ENCODE measurements at places on chromosomes 1 and 21.

DNA sequence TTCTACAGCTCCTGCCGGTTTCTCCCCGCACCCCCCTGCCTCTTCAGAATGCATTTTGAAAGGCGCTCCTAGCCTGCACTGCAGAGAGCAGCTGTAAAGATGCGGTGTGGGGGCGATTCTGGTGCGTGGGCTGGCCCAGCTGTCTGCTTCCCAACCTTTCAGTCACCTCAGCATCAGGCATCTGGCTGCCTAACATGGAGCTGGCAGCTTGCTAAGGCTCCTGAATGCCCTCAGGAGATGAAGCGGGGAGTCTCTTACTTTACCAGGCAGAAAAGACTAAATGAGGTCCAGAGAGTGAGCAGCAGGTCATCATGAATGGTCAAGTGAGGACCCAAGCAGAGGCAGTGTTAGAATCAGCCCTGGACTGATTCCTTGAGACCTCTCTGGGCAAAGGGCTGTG, 8.7 kb downstream of the IER5 start:
- no peak for DNase-seq

DNA sequence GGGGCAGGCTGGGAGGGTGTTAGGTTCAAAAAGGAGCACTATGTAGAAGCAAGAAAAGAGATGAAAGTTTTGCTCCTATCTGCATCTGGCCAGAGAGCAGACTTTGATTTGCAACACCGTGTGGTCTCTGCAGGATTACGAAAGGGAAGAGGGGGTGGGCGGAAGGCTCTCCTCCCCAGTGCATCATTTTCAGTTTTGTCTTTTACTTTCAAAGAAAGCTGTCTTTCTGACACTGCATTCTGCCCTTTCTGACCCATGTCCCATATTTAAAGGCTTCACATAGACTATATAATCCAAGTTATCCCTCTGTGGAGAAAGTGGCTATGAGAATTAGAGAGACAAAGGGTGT, 126.5 kb downstream of the RHOU start:
- DNase-seq, result no peak

DNA sequence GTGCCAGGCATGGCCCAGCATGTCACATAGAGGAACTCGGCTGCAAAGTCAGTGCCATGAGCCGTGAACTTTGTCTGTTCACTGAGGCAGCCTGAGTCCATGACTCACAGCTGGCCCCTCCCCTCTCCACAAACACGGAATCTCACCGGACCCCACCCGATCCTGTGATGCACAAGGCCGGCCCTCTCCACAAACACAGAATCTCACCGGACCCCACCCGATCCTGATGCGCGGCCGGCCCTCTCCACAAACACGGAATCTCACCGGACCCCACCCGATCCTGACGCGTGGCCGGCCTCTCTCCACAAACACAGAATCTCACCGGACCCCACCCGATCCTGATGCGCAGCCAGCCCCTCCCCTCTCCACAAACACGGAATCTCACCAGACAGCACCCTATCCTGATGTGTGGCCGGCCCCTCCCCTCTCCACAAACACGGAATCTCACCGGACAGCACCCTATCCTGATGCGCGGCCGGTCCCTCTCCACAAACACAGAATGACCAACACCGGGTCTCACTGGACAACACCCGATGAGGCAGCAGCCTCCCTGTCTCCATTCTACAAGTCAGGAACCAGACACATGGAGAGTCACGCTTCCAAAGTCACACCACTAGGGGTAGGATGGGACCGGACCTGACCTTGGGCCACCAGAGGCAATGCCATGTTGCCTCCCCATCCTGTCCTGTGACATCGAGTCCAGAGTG, 39.6 kb upstream of the GPR153 start:
- no peak for DNase-seq

- no peak for DNase-seq
Measured at GRCh38 chr21:22609802-22610201, 1611.6 kb downstream of the NCAM2 start.

GRCh38 chr1:226973371-226973897, 33.3 kb downstream of the COQ8A start:
- DNase-seq, result no peak

DNA sequence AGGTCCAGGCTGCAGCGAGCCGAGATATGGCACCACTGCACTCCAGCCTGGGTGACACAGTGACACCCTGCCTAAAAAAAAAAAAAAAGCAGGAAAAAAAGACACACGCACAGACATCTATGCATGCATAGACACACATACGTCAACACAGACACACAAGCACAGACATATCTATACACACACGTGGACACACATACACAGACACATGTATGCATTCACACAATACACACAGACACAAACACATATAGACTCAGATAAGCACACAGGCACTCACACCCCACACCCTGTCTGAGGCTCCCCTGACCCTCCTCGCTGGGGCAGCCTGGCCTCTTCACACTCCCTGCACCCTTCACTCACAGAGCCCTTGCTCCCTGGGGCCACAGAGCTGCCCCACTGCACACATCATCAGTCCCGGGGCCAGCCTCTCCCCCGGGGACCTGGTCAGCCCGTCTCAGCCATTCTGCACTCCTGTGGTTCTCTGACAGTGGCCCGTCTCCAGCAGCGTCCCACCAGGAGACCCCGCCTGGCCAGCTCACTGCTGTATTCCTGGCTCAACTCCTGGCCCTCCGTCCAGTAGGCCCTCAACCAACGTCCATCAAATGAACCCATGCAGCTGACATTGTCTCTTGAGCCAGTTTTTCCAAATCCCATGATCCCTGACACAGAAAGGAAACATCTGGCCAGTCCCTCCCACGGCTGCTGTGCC, 4.6 kb upstream of the PRKCZ start:
- DNase-seq, result no peak

DNA sequence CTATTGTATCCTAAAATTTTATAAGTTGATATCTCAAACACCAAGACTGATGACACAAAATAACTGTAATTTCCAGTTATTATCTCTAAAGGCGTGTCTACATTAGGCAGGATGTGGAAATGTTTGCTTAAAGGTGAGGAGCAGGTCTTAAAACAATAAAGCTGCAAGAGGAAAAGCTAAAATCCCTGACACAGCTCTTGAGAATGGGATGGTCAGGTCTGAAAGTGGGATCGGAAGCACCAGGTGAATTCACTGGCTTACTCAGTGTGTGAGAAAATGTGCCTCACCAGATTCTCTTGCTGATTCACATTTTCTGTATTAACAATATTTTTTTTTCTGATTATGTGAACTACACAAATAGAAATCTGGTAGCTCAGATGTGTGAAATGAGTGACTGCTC, 421.9 kb upstream of the ADAMTS5 start:
- no peak for DNase-seq

GRCh38 chr1:247639381-247639981, 34.1 kb downstream of the OR2G3 start:
- DNase-seq, result no peak

DNA sequence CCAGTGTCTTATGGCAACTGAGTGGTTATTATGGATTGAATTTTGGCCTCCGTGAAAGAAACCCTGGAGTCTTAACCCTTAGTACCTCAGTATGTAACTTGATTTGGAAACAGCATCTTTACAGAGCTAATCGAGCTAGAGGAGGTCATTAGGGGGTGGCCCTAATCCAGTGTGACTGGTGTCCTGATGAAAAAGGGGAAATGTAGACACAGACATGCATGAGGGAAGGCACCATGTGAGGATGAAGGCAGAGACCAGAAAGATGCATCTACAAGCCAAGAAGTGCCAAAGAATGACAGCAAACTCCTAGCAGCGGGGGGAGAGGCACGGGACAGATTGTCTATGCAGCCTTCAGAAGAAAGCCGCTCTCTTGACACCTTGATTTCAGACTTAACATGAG, 14.7 kb downstream of the DOP1B start:
- DNase-seq, result no peak

GRCh38 chr1:92708368-92708950, 76.4 kb downstream of the EVI5 start:
- DNase-seq, result no peak

GRCh38 chr1:58573705-58574591, 3.1 kb downstream of the TACSTD2 start:
- peak; percentile 46 for DNase-seq

GRCh38 chr1:177069490-177069889, 95.0 kb downstream of the ASTN1 start:
- no peak for DNase-seq

- no peak for DNase-seq
Measured at GRCh38 chr1:3821004-3821403, 24.7 kb upstream of the LRRC47 start.

- DNase-seq, result no peak
Measured at GRCh38 chr1:75233302-75233929, 99.2 kb downstream of the LHX8 start.

DNA sequence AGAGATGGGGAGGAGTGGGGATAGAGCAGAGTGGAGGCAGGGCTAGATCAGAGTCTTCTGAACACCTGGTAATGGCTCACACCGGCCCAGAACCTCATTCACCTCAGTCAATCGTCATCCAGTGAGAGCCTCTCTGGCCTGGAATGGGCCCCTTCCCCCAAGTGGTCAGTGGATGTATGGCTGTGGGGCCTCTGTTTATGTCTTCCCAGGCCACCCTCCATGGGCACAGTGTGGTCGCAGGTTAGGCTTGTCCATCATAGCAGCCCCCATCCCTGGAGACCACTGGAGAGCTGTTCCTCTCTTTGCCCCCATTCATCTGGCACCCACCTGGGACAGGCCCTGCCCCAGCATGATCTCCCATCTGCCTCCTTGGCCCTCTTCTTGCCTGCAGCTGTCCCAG, 29.6 kb upstream of the TENT5C start:
- no peak for DNase-seq

DNA sequence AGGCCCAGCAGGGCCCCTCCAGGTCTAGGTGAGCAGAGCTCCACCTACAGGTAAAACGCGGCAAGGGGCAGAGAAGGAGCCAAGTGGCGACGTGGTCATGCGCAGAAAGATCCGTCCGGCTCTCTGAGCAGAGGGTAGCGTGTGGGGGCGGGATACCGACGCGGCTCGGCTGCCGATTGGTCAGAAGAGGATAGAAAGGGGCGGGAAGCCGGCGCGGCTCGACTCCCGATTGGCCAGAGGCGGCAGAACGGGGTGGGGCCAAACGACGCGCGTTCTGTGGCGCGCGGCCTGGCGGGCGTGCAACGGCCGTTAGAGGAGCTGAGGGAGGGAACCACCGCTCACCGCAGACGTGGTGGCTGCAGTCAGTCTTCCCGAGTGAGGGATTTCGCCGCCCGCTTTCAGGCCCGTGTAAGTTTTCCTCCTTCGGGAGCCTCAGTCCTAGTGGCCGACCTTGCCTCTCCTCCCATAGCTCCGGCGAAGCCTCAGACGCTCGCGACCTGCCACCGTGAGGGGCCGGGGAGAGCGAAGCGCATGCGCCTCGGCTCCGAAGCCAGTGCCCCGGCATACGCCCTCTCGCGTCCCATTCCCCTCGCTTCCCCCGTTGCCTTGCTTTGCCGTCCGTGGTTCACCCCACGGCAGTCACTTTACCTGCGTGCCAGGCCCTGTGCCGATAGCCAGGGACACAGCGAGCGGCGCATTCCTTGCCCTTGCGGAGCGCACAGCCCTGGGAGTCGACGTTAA, at the start of gene CEP85:
Gene CEP85 (plus strand): TSS at position 298 of the 741 bp plus-strand sequence. CDS start 5,584 bp downstream, outside the sequence.
- DNase-seq, result peak; percentile 98

DNA sequence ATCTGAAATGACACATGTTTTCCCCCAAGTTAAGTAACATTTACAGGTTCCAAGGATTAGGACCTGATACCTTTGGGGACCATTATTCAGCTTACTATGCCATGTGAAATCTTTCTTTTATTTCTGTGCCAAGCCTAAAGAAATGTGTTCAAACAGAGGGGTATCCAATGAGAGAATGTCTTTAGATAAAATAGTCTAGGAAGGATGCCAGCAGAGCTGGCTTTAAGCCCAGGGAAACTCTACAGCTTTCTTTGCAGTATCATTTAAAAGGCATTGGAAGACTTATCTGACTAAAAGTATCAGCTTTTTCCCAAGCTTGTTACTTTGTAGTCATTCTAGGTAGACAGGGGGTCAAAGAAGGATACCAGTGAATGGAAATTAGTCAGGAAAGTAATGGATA, 860.4 kb downstream of the PLA2G4A start:
- DNase-seq, result no peak

- DNase-seq, result no peak
Measured at GRCh38 chr1:115210302-115210711, 121.0 kb upstream of the TSPAN2 start.

- no peak for DNase-seq
Measured at GRCh38 chr1:218068241-218068640, 216.9 kb upstream of the RRP15 start.

GRCh38 chr21:38140207-38140903, 116.4 kb upstream of the KCNJ15 start:
- no peak for DNase-seq

DNA sequence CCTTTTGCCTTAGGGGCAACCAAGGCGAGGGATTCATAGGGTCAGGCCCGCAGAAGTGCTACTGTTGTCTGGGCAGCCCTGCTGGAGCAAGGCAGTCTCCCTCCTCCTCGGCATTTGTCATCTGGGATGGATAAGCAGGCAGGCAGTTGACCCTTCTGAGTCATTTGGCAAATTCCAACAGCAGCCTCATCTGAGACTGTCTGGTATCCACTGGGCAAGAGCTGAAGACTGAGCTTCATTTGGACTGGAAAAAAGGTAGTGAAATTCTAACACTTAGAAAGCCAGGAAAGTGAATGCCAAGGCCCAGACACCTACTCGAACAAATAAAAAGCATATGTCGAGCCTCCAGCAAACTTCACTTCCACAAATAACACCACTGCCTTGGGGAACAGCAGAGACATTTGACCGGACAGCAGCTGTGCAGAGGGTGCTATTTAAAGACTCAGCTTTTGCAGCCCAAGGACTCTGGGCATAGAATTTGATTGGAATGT, 4.0 kb upstream of the ZBTB40 start:
- DNase-seq, result no peak

GRCh38 chr1:187504779-187505178, 676.0 kb downstream of the PLA2G4A start:
- DNase-seq, result no peak

GRCh38 chr1:242237051-242237450, 238.2 kb upstream of the MAP1LC3C start:
- no peak for DNase-seq

- no peak for DNase-seq
Measured at GRCh38 chr1:38567401-38567800, 292.2 kb downstream of the RRAGC start.

DNA sequence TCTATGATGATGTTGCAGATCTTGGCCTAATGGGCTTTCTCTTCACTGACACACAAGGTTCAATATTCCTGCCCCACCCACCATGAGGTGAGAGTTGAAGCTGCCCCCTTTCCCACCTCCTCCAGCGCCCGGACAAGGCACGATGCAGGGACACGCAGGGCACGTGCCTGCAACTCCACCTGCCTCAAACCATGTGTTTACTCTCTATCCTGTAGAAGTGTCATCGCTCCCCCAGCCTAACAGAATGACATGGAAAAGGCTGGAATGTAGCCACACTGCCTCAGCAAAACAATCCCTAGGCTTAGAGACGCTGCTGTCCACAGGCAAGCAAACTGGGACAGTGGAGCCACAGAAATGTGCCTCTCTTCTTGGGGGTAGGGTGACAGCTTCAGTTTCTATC, 92.9 kb upstream of the SOD1 start:
- DNase-seq, result no peak

- no peak for DNase-seq
Measured at GRCh38 chr1:28066393-28067154, 21.8 kb downstream of the EYA3 start.

Measured in central memory CD4-positive, alpha-beta T cell (primary cell).